ENCODE measurements at places on chromosomes 6 and 20.

GRCh38 chr6:166581091-166581511 is 5.4 kb downstream of the RAMACL start:
- DNase-seq = no peak

DNA sequence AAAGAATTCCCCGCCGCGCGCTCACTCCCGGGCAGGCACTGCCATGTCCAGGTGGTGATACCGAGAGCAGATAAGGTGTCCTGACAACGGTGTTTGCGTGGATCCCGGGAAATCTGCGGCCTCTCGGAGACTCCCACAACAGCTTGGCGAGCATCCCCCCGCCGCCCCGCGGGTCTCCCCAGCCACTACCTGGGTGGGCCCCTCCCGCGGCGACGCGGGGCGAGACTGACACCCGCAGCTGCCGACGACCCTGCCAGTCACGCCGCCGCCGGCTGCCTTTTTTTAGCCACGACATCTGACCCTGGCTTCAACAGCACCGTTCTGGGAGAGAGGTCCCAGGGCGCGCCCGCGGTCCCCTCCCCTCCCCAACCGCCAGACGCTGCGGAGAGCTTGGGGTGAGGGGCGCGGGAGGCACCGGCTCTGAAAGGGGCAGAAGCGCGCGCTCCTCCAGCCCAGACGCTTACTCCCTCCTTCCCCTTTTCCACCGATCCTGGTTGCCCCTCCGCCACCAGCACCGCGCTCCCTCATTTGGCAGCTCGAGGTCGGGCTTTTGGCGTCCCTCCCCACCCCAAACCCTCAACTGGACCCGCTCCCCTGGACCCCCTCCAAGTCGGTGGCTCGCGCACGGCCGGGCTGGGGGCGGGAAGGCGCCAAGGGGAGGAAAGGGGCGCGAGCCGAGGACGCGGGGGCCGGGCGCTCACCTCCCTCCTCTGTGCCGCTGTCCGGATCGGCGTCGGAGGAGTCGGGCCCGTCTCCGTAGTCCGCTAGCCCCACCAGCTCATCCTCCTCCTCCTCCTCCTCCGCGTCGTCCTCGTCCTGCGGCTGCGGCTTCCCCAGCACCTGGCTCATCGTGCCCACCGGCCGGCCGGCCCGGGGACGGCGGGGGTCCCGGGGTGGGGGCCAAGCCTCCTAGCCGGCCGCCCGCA is 665 bp downstream of the RRAGD start:
- no peak for DNase-seq

- DNase-seq = no peak
Measured at GRCh38 chr6:123338394-123338793, 298.4 kb downstream of the TRDN start.

DNA sequence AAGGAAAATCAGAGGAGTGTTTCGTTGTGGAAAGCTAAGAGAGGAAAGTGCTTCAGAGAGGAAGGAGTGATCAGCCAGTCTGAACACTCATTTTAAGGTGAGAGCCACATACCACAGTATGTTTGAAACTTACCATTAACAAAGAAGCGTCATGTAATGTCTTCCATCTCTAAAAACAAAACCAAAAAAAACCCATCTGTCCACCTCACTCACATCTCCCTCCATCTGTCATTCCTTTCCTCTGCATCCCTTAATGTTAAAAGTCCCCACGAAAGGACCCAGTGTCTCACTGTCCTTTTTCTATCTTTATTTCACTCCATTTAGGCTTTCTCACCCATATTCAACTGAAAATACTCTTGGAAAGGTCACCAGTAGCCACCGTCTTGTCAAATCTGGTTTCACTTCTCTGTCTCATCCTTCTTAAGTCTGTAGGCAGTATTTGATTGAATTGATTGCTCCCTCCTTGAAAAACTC is 59.4 kb upstream of the GNRH2 start:
- no peak for DNase-seq

- DNase-seq = no peak
Measured at GRCh38 chr6:137353346-137353745, 134.2 kb upstream of the IFNGR1 start.

DNA sequence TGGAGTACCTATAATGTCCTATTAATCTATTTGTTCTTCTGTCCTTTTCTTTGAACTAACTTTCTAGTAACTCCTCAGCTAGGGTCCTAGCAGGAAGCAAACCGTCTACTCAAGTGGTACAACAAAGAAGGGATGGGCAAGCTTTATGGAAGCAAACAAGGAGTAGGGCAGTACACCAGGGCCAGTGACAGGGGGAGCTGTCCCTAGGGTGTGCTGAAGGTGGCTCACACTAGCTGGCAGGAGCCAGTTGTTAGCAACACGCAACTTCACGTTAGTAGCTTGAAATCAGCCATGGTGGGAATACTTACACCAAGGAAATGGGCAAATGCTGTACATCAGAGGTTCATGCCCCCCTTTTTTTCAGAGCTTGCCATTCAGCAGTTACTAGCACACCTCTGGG is 74.0 kb upstream of the EYA2 start:
- no peak for DNase-seq

- no peak for DNase-seq
Measured at GRCh38 chr6:81891874-81892273, 139.4 kb upstream of the TENT5A start.

DNA sequence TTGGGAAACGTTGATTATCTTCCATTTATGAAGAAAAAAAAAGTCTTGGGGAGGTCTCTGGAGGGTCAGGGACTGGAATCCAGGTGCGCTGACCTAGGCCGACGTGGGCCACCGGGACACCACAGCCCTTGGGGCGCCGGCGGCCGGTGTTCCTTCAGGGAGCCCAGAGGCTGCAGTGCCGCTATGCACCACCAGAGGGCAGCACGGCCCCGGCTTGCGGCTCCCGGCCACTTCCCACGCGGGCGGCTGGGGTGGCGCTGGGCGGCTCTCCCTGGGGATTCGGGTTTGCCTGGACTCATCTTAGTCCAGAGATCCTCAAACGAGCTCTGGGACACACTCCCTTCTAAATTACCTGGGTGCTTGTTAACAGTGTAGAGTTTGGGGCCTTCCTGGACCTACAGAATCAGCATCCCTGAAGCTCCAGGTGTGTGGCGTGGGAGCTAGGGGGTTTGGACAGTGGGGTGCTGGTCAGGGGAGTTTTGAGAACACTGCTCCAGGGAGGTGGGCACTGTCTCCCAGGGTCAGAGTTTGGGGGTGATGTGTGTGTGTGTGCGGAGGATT is 23.0 kb upstream of the GTSF1L start:
- peak; percentile 79 for DNase-seq

GRCh38 chr6:39330057-39330456 is 7.6 kb upstream of the KCNK16 start:
- no peak for DNase-seq

GRCh38 chr6:167659046-167659445 is 167.7 kb upstream of the AFDN start:
- DNase-seq = no peak

- DNase-seq = no peak
Measured at GRCh38 chr6:122692175-122692598, 82.0 kb downstream of the PKIB start.

DNA sequence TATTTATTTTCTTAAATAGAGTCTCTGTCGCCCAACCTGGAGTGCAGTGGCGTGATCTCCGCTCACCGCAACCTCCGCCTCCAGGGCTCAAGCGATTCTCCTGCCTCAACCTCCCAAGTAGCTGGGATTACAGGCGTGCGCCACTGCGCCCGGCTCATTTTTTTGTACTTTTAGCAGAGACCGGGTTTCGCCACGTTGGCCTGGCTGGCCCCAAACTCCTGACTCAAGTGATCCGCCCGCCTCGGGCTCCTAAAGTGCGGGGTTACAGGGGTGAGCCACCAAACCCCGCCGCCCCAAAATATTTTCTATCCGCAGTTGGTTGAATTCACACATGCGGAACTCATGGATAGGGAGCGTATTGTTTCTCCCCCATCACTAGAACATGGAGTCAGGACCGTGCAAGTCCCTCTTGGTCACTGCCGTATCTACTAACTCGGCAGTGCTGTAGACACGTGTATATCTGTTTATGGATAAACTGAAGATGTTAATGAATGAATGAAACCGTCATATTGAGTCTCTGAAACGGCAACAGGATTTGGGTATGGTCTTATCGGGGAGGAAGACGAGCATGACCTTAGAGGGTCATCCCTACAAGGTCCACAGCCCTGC is 904 bp downstream of the MKKS start:
- DNase-seq = no peak

GRCh38 chr20:47392721-47393073 is 36.2 kb upstream of the ZMYND8 start:
- no peak for DNase-seq

DNA sequence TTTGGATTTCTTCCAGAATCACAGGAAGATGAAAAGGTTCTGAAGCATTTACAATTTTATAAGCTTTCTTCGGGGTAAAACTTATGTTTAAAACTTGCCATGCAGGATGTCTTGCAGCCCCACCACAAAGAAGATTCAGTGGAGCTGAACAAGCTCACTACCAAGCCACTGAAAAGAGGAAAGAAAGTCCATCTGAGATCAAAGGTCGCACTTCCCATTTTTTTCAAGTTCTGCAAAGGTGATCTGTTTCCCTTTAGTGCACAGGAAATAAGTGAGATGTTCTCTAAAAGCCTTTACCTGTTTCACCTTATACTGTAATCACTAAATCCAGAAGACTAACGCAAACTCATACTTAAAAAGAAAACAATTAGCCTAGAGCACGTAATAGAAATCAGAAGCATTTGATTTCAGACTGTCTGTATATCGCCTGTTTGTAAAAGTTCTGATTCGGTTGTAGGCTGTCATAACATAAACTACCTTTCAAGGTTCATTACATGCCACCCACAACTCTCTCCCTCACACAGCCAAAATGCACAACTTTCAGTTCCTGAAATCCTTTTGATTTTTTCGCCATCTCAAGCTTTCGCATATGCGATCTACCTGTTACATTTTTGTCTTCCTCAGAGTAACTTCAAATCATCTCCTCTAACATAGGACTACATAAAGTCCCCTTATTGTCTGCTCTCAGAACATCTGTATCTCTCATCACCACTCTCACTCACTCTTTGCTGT is 1.8 kb downstream of the ECHDC1 start:
- DNase-seq = no peak

GRCh38 chr6:88705601-88706000 is 257.8 kb downstream of the RNGTT start:
- DNase-seq = no peak

- no peak for DNase-seq
Measured at GRCh38 chr20:40467067-40467466, 222.0 kb downstream of the MAFB start.

- DNase-seq = no peak
Measured at GRCh38 chr6:104766595-104766994, 93.1 kb downstream of the HACE1 start.

DNA sequence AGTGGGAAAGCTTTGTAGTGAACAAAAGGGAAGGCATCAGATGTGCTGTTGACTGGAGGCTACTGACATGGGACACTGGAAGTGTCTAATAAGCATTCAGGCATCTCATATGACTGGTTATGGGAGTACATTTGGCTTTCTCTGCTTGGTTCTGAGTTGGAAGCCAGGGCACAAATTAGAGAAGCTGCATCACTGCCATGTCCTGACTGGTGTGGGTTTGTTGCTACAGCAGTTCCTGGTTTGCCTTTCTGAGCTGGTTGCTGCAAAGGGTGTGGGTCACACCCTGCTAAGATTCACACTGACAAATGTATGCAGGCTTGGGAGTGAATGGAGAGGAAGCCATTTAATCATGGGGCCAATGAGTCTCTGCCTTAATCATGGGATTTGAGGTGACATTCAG is 36.2 kb upstream of the NANP start:
- DNase-seq = no peak

- DNase-seq = no peak
Measured at GRCh38 chr6:112235956-112236355, 18.4 kb downstream of the LAMA4 start.

GRCh38 chr6:39415482-39415881 is 93.0 kb upstream of the KCNK16 start:
- no peak for DNase-seq

DNA sequence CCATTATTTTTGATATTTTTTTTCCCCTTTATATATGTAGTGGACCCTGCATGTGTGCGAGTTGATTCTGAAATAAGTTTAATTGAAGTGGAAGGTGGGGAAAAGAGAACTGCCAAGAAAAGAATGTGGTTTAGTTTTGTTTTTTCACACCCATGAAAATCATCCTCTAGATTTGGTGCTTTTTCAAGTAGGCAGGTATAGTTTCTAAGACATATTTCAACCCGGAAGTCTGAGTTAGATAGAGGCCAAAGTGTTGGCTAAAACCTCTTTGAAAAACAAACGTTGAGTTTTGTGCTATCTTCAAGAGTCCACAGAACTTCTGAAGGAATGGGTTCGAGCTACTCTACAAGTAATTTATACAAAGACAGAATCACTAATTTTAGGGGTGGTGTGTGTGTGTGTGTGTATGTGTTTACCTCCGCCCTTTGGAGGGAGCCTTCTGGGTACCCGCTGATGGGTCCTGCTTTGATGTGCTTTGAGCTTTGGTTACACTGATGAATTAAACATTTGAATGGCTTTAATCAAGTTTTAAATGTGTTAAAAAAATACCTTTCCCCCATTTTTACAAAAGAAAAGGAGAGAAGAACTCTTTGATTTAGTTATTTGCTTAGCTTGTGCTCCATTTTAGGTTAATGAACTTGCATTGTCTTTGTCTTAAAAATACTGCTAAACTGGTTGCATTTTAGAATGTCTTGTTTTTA is 2.5 kb downstream of the RREB1 start:
- DNase-seq = no peak

DNA sequence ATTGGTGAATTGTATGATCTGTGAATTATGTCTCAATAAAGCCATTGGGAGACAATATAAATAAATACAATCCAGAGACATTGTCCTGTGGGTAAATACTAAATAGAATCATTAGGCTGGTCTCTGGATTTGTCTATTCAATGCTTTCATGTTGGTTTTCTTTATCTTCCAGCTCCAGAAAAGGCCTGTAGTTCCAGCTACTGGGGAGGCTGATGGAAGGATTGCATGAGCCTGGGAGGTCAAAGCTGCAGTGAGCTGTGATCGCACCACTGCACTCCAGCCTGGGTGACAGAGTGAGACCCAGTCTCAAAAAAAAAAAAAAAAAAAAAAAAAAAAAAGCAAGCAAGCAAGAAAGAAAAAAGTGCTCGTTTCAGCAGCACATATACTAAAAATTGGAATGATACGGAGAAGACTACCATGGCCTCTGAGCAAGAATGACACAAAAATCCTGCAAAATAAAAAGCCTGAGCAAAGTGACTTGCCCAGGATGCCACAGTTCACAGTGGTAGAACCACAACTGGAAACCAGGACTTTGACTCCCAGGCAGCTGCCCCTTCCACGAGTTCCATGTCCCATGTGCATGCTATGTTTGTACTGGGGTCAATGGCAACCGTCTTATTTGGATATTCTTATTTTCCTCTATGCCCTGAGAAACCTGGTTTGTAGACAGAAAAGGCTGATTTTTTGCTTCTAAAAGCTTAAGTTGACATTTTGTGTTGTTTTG is 33.6 kb upstream of the GMPR start:
- DNase-seq = no peak
